ENCODE measurements at places on chromosomes 5 and 9.

DNA sequence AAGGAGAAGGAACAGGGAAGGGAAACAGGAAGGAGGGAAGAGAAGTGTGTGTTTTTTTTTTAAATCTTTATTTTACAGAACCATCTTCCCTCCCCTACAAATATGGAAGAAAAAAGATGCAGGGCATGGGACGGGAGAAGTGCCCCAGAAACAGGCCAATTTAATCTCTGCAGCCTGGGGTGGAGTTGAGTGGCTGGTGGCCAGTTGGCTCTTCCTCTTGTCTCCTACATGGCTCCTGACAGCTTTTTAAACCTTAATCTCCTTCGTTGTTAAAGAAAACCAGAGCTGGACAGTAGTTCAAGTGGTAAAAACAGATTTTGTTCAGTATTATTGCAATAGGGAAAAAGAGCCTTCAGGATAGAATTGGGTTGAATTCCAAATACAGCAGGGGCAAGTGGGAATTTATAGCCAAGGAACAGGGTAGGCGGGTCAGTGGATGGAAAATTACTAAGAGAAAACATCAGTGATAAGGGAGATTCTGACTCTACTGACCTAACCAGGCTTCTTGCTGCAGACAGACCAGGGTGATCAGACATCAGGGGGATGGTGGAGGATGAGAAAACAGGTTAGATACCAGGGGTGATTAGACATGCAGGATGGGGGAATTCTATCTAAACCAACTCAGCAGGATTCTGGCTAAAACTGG, 125.1 kb upstream of the CLINT1 start:
- DNase-seq: no peak

DNA sequence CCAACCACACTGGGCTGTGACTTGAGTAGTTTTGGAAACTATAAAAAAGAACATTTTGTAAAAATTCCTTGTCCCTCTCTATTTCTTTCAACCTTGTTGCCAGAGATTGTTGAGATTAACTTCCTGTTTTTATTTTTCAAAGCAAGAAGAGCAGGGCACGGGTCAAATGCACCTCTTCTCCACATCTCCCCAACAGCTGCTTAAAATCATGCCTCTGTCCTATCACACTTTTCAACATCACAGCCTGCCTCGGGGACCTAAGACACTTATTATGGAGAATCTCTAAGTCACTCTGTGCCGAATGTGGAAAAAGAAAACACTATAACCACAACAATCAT, 280.3 kb upstream of the TNC start:
- DNase-seq: no peak

DNA sequence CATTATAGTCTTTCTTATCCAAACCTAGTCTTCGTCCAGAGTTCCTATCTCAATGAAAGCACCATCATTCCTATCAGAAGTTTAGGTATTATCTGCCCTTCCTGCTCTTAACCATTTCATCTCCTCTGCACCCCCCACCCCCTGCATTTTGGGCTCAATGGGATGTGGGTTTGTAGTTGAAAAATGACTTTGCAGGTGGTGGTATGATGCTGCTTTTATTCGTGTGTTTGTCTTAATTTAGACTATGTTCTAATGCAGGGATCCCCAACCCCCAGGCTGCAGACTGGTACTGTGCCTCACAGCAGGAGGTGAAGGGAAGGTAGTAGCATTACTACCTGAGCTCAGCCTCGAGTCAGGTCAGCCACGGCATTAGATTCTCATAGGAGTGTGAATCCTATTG, 49.4 kb upstream of the ZNF608 start:
- no peak for DNase-seq

- DNase-seq: peak; percentile 37
Observed at GRCh38 chr5:131382407-131383395, 118.8 kb downstream of the CDC42SE2 start.

Data from SW 1271 (cell line).